Activated naive CD8-positive, alpha-beta T cell treated with anti-CD3 and anti-CD28 coated beads, Interleukin-2, amount 10 ng/mL, durations not matched to agents 7 days and 5 days (primary cell): ENCODE measurements at places on chromosomes 7 and 10. TPM values are rescaled to one million over a fixed set of nuclear protein-coding genes. Genes with fewer than 3 reads are reported as not detected.

Gene HOXA5
- total RNA-seq = not detected

Gene SPDYE1
- not detected for total RNA-seq

Gene UTF1
- not detected for total RNA-seq

Gene AMZ1
- total RNA-seq = 0.17 TPM

Gene MAGI2
- total RNA-seq = 0.14 TPM
